Transverse colon (tissue), 4 donors: ENCODE measurements at places on chromosomes 3 and 15. TPM values are rescaled to one million over a fixed set of nuclear protein-coding genes. Genes with fewer than 3 reads are reported as not detected.

Gene XCR1
- not detected for total RNA-seq

Gene SERPINI1
- not detected for total RNA-seq

Gene KNG1
- 1.6 TPM for total RNA-seq

Gene MESP2
- not detected for total RNA-seq

Gene CAMK1
- total RNA-seq: 5.6 TPM

DNA sequence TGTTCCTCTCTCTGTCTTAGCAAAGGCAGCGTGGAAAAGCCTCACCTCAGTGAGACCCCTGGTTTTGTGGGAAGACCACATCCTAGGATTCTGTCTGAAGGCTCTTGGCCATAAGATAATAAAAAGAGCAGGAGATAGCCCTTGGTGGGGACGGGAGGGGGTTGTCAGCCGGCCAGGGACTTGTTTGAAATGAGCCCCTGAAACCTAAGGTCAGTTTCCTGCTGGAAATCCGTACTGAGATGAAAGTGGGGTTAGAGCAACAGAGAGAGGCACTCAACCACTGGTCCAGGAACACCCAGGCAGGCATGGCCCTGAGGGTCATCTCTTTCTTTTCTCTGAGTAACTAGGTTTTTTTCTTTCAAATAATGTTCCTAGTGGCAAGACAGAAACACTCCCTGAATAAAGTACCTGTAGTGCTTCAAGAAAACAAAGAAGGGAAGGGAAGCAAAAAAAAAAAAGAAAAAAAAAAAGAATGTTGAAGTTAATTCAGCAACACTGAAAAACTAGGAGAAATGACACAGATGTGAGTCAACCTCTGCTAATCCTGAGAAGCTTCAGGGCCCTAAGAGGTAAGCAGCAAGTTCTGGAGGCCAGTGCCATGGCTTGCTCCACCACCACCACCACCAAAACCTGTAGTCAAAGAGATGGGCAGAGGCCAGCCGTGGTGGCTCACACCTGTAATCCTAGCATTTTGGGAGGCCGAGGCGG lies 3.2 kb downstream of the ITGB5 start:
- H3K36me3 ChIP-seq: no peaks in the 10 kb centered on the region
- H3K4me3 ChIP-seq: no peak overlapping the region
- H3K27me3 ChIP-seq: no peaks in the 10 kb centered on the region
- H3K4me1 ChIP-seq: peaks cover 10% of the 10 kb centered on the region

DNA sequence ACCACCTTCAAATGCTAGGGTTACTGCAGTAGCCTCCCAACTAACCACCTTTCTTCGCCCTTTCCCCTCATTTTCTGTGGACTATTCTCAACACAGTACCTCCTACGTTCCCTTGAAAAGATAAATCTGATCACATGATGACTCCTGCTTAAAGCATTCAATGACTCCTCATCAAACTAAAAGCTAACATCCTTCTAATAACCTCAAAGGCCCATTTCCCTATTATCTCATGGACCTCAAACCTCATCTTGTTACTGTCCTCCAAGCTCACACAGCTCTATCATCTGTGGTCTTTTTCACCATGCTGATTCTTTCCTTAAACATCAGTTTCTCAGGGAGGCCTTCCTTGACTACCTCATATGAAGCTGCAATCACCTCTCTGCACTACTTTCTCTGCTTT lies 29.6 kb downstream of the GADL1 start:
- H3K36me3 ChIP-seq: no peaks in the 10 kb centered on the region
- no peak for DNase-seq
- H3K4me1 ChIP-seq: no peaks in the 10 kb centered on the region
- H3K27me3 ChIP-seq: no peaks in the 10 kb centered on the region

GRCh38 chr3:71917545-71917944 lies 132.6 kb upstream of the PROK2 start:
- no peak for DNase-seq
- no peaks in the 10 kb centered on the region for H3K27me3 ChIP-seq
- H3K4me3 ChIP-seq: no peak overlapping the region
- H3K27ac ChIP-seq: no peak overlapping the region

DNA sequence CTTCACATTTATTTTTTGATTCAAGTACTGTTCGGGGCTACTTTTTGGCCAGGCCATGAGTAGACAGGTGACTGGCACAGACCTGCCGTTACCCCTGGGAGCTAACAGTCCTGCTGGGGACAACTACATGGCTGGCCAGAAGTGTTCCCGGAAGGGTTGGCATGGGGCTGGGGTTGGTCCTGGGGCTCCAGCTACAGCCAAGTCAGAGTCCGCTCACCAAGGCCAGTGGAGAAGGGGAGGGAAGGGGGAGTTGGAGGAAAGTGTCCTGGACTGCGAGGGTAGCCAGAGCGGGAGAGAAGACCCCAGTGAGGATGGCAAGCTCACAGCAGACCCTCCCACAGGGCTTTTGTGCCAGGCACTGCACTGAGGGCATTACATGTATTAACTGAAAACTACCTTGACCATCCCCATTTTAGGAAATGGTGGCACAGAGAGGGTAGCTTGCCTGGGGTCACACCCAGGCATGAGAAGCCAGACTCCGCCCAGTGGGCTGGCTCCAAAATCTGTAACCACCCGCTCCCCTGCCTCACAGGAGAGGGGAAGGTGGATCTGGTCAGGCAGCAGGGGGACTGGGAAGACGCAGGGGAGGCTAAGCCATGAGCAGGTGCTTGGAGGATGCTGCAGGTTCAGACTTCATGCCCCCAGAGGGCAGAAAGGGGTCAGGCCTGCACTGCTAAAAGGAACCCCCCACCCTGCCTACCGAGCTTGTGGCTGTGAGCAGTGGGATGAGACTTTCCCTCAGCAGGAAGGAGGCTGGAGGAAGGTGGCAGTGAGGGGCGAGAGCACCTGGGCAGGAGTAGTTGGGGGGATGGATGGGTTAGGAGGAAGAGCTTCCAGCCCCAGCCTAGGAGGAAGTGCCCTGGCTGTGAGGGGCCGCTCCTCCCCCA lies 38.3 kb upstream of the ESYT3 start:
- no peak overlapping the region for H3K4me3 ChIP-seq
- H3K27ac ChIP-seq: no peak overlapping the region
- no peaks in the 10 kb centered on the region for H3K4me1 ChIP-seq
- no peak for DNase-seq
